ENCODE measurements at places on chromosomes 5 and 9.

- DNase-seq: no peak
Observed at GRCh38 chr9:122619996-122620395, 5.5 kb downstream of the OR1Q1 start.

- no peak for DNase-seq
Observed at GRCh38 chr9:83665580-83666200, 42.1 kb downstream of the UBQLN1 start.

- DNase-seq: no peak
Observed at GRCh38 chr5:53503562-53504218, 23.3 kb downstream of the FST start.

DNA sequence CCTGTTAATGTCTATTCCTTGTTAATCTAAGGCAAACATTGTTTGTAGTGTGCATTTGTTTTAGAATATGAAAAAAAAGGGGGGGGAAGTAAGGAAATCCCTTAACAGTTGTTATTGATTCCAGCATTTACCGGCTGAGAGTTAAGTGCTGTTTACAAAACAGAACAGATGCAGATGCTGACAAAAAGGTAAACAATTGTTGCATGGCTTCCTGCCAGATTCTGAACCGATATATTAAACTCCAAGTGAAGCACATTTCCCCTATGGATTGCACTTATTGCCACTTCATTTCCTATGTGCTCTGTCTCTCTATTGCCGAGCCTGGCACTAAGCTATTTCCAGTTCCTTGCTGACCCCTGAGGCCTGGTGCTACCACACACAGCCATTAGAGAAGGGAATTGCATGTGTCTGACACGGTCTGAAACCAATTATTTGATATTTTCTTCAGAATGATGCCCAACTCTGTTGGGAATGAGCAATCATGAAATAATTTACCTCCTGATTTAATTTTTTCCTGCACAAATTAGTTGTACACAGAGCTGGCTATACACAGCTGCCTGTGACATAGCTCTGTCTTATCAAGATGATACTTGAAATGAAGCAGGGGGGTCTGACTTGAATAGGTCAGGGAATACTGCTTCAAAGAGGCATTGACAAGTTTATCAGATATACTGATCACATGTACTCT is 109.8 kb downstream of the KIAA0825 start:
- DNase-seq: no peak

DNA sequence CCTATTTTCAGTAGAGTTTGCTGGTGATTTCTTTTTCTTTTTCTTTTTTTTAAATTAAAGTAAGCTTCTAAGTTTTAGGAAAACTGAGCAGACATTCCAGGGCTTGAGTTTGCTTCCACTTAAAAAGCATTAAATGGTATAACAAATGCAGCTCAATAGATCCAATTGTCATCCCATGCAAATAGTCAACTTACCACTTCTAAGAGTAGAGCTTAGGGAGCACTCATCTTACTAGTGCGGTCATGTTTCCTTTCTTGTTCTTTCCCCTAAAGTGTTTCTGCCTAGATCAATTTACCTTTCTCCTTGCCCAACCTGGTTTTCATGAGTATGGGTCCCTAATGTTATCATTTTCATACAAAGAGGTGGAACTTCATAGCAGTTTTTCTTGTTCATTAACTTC is 13.0 kb upstream of the CEP120 start:
- DNase-seq: no peak

GRCh38 chr5:6540111-6540827 is 91.6 kb downstream of the UBE2QL1 start:
- no peak for DNase-seq

DNA sequence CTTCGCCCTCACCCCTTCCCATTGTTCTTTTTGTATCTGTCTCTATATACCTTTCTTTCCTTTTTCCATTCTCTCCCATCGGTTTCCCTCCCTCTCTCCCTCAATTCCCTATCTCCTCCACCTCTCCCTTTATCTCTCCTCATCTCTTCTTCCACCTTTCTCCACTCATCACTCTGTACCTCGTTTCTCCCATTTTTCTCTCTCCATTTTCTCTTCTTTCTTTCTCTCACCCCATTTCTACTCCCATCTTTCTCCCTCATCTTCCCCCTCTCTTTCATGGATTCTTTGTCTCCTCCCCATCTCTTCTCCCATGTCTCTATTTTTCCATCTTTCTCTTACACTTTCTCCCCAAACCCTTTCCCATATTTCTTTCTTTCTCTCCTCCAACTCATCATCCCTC is 385.9 kb upstream of the CLINT1 start:
- no peak for DNase-seq

DNA sequence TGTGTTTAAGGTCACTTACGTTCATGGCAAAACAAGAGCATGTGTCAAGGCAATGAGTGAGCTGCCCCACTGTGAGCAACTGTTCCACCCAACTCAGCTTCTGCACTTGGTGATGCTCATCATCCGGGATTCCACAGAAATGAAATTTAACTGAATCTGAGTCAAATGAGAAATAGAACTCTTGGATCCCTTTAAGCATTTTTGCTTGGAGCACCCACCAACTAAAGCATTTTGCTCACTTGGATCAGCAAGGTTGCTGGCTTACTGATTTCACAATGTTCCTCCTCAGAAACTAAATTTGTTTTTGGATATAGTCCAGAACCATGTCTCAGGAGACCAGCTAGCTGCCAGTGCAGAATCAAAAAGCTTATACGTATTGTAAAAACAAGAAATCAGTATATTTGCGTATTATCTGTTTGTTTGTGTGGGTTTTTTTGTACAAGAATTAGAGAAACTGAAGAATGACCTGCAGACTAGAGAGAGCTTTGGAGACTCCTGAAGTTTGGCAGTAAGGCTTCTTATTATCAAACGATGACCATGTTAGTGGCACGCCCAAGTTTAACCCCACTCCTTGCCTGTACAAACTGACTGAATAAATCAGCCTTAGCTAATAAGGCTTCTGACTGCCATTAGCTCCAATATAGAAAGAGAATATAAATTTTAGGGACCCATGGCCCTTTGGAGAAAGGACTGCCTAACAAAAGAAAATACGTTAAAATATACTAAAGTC is 153.8 kb upstream of the FST start:
- DNase-seq: no peak

GRCh38 chr9:70136632-70137031 is 93.0 kb downstream of the MAMDC2 start:
- DNase-seq: no peak

DNA sequence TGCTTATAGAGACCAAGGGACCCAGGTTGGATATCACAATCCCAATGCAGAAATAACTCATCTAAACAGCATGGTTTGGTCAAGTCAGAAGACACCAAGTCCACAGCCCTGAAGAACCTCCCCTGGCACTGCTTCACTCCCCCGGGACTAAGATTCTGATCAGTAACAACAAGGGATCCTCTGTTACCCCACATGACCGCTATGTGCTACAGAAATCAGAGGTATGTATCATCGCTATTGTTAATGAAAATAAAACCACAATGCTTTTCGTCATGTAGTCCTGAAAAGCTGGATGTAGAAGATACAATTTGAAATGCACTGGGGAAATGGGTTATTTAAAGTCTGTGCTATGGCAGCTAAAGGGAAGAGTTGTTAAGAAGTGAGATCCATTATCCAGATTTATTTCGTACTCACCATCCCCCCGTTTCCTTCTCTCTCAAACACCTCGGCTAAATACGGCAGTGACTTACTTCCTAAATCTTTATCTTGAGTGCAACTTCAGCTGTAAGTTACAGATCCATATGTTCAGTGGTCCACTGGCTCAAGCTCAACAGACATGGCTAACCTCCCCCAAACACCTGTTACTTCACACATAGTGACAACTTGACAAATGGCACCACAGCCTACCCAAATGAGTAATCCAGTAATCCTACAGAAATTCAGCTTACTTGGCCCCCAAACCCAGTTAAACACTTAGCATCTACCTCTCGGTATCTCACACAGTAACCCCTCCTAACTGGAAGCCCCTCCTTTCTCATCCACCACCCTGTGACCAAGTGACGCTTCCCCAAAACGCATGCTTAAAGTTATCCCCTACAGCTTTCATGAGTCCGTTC is 129.2 kb downstream of the MYO10 start:
- DNase-seq: no peak

DNA sequence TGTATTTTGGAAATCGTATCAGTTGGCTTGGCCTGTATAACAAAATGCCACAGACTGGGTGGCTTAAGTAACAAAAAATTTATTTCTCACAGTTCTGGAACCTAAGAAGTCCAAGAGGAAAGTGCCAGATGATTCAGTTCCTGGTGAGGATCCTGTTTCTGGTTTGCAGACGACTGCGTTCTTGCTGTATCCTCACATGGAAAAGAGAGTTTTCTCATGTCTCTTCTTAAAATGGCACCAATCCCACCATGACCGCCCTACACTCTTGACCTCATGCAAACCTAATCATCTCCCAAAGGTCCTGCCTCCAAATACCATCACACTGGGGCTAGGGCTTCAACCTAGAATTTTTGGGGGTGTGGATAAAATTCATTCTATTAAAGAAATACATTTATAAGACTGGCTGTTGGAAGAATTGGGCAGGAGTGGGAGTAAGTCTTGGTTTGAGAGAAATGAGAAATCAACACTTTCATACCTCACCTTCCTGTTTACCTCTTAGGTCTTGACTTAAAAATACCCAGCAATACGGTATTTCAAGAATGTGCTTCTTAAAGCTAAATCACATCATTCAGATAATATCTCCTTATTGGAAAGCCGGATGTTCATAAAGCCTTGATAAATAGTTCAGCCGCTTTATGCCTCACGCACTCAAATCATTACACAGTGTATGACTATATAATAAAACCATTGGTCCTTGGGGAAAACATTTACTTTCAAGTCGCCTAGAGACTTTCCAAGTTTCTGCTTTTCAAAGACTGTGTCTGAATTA is 28.7 kb downstream of the PTTG1 start:
- no peak for DNase-seq

DNA sequence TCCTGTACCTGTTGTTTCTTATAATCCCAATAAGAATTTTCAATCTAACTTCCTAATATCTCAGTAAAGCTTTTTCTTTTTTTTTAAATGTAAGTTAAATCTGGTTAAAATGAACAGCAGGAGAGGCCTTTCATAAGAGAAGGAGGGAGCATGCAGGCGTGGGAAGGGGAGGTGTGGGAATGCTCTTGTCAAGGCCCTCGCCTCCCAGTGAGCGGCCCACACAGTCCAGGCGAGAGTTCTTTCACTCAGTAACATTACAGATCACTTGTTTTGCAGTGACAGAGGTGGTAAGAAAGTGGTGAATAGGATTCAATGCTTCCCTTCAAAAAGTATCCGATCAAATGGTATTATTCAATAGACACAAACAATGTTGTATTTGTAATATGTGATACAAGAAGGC is 125.0 kb downstream of the EPB41L4A start:
- no peak for DNase-seq

DNA sequence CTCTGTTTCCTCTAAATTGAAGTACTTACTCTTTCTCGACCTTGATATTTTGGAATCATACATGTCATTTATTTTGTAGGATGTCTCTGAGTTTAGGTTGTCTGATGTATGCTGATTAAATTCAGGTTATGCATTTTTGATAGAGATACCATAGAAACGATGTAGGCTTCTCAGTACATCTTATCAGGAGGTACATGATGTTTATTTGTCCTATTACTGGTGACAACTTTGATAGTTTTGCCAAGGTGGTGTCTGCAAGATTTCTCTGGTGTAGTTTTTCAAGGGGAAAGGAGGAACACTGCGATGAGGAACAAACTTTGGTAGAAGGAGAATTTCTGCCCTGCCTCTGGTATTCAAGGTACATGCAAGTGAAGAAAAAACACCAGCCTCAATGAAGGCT is 29.9 kb downstream of the SUB1 start:
- no peak for DNase-seq

GRCh38 chr9:69204849-69205248 is 30.8 kb downstream of the TJP2 start:
- DNase-seq: no peak

DNA sequence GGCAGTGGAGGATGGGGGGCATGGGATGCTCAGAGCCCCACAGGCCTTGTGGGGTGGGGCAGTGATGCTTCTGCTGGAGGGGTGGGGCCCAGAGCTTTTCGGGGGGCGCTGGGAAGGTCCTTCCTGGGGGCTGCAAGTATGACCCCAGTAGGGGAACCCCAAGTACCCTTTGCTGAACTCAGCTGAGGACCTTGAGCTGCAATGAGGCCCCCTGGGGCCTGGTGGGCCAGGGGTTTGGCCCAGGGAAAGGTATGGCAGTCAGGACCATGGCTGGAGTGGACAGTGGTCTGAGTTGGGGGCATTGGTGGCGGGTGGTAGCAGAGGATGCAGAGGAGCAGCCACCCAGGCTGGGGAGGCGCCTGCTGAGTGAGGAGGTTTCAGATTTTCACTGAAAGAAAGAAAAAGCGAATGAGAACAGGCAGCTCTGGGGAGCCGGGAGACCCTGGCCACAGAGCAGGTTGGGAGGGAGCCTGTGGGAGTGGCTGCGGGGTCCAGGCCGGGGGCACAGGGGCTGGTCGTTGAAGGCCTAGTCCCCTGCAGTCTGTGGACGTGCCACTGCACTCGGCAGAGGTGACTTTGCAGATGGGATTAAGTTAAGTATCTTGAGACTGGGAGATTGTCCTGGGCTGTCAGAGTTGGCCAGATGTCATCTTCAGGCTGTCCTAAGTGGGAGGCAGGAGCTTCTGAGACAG is 19.2 kb downstream of the WNK2 start:
- DNase-seq: no peak

DNA sequence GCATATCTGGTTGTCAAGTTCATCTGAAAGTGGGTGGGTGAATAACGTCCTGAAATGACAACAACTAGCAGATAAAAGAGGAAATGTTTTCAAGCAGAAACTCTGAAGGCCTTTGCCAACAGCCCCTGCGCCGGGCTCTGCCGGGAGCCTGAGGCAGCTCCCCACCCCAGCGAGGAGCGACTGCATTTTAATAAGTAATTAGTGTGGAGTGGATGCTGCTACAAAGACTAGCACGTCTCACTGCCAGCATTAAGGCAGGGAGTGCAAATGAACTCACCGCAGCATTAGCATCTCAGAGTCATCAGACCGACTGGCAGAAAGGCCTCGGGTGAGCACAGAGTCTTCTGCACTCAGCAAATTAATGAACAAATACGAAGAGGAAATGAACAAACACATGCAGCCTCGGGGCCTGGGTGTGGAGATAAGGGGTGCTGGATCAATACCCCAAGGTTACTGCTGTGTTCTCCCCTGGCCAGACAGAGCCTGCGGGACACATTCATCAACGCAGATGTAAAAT is 63.8 kb downstream of the VAV2 start:
- no peak for DNase-seq

DNA sequence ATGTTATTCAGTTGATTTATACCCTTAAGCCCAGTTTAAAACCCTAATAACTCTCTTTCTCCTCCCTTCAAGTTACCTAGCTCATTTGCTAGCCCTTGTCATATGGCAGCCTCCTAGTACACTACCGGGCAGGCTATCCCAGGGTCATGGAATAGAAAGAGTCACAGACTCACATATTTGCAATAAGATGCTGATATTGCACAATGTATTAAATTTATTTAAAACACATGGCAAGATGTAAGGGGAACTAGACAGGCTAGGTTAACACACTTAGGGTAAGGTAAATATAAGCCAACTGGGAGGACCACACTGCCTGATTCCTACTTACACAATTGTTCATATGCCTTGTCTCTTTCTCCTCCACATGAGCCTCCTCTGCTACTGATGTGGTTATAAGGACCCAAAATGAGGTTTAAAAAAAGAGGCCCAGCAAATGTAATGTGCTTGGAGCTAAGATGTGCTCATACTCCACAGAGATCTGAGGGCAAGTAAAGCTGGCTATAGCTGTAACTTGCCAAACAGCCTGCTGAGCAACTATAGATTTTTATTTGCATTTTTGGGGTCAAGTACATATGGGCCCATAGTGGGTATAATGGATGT is 130.0 kb downstream of the ENC1 start:
- no peak for DNase-seq

GRCh38 chr9:70020991-70021571 is 22.6 kb upstream of the MAMDC2 start:
- DNase-seq: no peak
